GM13977 (cell line): ENCODE measurements at places on chromosomes 3 and 15.

GRCh38 chr3:21163956-21164355 is 587.1 kb downstream of the ZNF385D start:
- no peak for DNase-seq

DNA sequence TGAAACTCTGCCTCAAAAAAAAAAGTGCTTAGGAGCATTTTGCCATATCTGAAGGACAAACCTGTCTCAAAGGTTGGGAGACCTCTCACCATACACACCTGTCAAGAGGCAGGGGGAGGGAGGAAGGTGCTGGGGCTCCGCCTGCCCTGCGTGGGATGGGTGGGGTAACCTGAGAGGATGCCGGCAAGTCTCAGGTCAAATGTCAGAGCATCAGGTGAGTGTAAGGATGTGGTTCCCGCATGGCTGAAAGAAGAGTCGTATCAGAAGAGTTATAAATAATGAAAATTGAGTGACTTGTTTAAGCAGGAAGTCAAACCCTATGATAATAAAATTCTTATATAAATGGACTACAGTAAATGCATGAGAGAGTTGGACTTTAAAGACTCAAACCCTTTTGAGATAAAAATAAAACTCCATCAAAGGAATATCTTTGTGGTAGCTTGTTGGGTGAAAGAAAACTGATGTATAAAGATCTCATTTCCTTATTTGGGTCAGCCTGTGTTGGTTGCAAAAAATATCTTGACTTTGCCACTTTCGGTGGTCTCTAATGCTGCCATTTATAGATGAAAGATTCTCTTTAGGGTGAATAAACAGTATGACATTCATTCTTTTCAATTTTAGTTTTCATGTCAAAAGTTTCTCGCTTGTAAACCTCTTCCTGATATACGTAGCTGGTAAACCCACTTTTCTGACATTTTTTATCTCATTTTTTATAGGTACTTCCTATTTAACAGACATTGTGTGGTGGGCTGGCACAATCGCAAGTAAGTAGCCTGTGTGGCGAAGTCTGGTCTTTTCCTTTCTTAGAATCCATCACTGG is 23.8 kb downstream of the NIPA1 start:
- DNase-seq = no peak

DNA sequence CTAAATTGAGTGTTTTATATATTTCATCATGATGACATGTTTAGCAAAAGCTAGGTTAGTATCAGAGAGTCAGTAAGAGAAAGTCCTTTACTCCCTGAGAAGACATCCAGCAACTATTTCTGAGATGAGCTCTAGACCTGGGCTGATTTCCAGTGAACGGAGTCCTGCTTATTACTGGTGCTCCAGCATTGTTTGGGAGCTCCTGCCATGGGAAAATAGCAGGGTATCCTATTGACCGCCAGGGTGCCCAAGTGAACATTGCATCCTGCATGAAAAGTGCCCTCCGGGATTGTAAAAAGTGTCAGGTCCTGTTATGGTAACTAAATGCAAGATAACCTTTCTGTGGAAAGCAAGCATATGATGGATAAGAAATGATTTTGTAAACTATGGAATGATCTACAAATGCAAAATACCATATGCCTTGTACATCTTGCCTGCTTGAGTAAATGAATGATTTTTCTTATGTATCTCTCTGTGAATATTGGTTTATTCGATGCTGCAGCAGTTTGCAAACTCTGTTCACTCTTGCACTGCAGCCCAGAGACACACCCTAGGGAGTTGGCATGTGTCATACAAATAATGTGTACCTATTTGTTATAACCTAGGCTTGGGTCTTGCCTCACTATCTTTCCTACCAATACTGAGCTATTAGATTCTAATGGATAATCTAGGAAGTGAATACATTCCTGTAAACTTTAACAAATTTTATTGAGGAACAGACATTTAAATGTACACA is 96.7 kb downstream of the IL5RA start:
- DNase-seq = no peak

DNA sequence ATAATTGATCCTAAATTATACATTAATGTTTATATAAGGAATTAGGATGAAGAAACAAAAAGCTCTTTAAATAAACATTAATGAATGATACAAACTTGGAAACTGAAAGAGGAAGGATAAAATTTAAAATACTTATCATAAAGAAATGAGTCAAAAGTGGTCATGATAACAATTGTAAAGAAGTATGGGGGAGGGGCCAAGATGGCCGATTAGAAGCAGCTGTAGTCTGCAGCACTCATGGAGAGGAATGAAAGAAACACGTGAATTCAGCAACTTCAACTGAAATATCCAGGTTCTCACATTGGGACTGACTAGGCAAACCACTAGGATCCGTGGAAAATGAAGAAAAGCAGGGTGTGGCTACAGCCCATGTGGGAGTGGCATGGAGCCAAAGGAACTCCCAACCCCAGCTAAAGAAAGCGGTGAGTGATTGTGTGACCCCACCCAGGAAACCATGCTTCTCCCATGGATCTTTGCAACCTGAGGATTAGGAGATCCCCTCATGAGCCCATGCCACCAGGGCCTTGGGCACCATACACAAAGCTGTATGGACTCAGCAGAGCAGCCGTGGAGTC is 13.1 kb upstream of the CP start:
- DNase-seq = no peak

DNA sequence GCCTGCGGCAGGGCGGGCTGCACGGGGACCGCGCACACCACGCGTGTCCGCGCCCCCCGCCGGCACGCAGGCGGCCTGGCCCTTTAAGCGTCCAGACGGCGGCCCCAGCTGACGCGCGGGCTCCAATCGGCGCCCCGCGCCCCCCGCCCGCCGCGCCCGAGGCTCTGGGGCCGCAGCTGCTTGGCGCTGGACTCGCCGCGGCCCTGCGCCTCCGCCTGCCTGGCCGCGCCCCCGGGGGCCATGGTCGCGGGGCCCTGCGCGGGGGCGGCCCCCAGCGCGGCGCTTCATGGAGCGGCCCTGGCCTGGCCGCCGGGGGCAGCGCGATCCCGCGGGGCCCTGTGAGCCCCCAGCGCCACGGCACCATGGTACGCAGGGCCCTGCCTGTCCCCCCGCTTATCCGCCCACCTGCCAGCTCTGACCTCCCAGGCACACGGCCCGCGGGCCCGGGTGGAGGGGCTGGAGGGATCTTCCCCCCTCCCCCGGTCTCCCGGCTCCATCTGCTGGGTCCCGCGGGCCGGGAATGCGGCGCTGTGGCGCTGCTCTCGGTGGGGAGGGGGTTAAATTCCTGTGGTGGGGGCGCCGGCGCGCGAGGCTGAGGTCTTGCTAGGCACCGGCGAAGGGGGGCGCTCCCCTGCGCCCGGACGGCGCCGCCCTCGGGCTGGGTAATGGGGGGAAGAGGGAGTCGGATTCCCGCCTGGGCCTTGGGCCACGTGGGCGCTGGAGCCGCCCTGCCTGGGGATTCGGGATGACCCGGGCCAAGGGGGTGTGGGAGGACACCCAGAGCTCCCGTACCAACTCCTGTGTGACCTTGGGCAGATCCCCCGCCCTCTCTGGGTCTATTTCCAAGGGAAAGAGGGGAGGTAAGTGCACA is 1.1 kb downstream of the ZBTB47 start:
- peak; percentile 85 for DNase-seq

DNA sequence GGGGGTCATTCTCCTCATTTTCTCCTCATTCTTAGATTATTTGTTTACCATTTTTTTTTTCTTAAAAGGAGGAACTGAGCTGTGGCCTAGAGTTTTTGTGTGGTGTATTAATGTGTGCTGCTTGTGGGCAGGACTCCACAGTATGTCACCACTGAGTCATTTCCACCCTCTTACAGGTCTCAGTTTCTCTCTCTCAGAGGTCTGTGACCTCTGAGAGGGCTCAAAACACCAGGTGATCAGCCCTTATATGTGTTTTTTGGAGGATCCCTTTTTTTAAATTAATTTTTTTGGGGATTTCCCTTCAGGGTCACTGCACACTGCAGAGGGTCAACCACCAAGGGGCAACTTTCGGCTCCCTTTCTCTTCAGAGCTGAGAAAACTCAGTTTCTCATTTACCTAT is 166.4 kb downstream of the SUCNR1 start:
- peak; percentile 14 for DNase-seq

DNA sequence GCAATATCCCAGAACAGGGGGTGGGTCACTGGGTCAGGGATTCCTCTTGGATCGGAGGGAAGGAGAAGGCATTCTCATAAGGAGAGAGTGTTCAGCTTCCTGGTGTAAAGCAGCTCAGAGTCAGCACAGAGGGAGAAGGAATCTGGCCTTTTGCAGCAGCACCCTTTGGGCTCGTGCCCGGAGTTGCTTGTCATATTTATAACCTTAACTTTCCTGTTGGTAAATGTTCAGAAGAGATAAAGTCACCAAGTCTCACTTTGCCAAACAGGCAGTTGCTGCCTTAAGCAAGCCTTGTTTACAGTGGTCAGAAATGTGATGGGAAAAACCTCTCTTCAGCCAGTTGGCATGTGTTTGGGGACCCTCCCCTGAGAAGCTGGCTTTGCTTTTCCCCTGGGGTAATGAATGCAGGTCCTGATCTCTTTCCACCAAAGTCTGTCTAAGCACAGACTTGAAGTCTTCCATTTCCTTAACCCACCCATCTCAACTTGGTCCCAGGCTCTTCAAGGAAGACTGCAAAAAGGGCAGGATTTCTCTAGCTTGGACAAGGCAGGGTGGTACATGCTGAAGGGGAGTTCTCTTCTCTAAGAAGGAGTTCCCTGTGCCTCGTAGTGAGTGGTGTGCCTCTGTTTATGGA is 206.9 kb upstream of the BHLHE40 start:
- DNase-seq = no peak

GRCh38 chr3:8658306-8659212 is 14.0 kb upstream of the SSUH2 start:
- DNase-seq = peak; percentile 59

GRCh38 chr3:106299300-106300098 is 430.7 kb upstream of the CBLB start:
- peak; percentile 15 for DNase-seq

DNA sequence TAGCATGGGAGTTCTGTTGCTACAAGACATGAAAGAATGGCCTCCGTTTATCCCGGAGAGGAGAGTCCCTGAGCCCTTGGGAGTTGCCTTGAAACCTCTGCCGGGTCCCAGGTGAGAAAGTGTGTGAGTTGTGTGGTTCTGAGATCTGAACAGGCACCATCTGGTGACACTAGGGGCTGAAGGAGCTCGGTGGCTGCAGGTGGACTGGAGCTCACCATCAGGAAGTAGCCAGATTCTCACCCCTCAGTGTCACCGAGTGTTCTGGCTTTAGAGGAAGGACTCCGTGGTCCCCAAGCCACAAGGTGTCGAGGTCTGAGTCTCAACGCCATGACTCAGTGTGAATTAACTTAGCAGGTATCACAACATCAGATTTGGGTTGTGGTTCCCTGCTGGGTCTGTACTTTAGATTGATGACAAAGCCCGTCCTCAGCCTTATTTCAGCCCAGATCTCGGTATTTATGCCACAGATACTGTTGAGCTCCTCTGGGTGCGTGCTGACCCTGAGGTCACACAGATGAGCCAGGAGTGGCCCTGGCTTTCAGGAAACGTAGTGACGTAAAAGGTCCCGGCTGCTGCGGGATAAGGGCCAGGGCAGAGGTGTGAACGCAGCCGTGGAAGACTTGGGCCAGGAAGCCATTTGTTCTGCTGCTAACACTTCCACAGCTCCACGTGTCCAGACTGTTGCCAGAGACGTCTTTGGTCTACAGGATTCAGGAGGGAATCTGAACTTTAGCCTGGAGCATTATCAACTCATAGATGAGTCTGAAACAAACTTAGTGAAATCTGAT is 54.4 kb downstream of the PGPEP1L start:
- peak; percentile 66 for DNase-seq

DNA sequence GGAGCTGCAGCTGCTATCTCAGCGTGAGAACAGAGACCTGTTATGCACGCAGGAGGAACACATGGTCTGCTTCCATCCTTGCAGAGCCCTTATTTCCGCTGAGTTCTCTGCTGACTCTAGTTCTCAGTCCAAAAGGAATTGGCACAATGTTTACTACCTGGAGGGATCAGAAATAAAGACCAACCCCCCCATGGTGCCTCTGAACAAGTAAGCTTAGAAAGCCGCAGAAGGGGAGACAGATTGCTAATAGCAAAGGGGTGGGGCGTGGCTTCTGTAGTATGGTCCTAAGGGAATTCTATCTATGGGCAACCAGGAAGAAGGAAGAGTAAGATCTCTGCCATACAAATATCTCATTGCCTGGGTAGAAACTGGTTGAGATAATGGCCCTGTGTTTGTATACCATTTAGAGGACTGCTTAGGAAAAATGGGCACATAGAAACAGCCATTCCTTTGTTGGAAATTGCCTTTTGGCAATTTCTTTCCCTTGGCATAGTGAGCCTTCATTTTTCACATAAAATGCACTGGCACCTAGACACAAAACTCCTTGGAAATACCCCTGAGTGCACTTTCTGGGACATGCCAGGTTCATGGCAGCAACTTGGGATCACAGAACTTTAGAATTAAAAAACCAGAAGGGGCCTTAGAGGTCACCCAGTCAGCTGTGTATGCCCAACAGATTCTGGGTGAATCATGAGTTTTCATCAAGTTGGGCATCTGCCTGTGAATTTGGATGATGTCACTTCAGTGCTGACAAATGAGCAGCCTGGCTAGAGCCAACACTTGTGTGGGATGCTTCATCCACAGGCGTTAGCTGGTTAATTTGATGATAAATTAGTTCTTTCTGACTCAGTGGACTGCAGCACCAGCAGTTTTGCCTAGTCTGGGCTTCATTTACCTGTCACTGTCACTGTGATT is 57.4 kb upstream of the STXBP5L start:
- DNase-seq = no peak

DNA sequence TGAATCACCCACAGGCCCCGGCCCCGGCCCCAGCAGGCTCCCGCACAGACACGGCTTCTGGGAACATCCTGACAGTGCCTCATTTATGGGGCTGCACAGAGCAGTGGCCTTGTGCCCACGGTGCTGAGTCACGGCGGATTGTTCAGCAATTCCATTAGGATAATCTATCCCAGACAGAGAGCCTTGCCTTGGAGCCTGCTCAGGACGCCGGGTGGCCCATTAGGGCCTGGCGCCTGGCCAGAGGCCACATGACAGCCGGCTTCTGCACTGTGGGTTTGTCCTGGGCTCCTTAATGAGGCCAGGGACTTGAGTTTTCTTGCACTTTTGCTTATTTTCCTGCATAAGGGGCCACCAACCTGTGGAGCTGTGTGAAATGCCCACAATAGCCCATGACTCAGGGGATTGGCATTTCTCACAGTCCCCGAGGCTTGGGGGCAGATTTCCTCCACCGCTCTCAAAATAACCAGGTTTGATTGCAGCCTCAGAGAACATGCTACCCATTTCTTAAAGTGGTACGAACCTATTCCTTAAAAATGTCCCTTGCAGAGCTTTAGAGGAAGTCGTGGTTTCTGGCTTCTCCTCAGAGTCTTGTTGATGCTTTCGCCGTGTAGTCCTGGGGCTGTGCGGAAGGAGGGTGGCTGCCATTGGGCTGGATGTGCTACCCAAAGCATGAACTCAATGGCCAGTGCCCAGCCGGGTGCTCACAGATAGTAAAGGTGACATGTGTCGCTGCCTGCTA is 19.0 kb downstream of the SYNM start:
- no peak for DNase-seq
